ENCODE measurements at places on chromosomes 3 and 15.

GRCh38 chr15:85973584-85974347 lies 105.9 kb upstream of the AGBL1 start:
- DNase-seq: peak; percentile 65

DNA sequence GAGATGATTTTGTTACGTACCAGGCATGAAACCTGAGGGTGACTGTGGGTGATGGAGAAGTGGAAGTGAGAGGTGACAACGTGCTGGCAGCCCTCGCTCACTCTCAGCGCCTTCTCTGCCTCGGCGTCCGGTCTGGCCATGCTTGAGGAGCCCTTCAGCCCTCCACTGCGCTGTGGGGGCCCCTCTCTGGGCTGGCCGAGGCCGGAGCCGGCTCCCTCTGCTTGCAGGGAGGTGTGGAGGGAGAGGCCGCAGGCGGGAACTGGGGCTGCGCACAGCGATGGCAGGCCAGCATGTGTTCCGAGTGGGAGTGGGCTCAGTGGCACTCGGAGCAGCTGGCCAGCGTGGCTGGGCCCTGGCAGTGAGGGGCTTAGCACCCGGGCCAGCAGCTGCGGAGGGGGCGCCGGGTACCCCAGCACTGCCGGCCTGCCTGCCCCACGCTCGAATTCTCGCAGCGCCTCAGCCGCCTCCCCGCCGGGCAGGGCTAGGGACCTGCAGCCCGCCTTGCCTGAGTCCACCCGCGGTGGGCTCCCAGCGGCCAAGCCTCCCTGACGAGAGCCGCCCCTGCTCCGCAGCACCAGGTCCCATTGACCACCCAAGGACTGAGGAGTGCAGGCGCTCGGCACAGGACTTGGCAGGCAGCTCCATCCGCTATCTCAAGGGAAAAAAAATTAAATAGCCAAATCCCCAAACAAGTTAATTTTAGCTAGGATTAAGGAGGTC lies 29.7 kb upstream of the MYRIP start:
- DNase-seq: no peak

- DNase-seq: no peak
Observed at GRCh38 chr3:63124090-63124489, 154.0 kb upstream of the SYNPR start.

DNA sequence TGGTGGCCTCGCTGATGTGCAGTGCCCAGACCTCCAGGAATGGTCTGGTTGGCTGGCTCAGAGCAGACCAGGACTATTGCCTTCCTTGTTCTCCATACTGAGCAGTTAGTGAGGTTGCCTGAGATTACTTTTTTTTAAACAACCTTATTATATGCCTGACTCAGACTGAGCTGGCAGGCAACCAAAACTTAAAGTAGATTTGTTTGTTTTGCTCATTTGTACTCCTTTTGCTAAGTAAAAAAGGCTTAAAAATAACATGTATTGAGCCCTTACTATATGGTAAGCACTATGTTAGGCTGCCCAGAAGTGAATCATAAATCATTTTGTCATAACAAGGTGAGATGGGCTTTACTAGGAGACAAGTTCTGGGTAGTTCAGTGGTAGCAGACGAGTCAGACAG lies 92.4 kb downstream of the GHSR start:
- DNase-seq: no peak

Data from ecto neural progenitor cell (in vitro differentiated cells).